SK-N-SH (cell line): ENCODE measurements at places on chromosomes 6 and 20. TPM values are rescaled to one million over a fixed set of nuclear protein-coding genes. Genes with fewer than 3 reads are reported as not detected.

The PREX1 gene
- polyA plus RNA-seq, result 4.2 and 5.3 TPM in 2 replicates

- no peak for DNase-seq
- H3K4me3 ChIP-seq, result no peak overlapping the region
- H3K27ac ChIP-seq, result no peak overlapping the region
- H3K36me3 ChIP-seq, result no peaks in the 10 kb centered on the region
- no peaks in the 10 kb centered on the region for H3K4me1 ChIP-seq
Observed at GRCh38 chr6:45663251-45664221, 285.8 kb upstream of the SUPT3H start.

The HUS1B gene
- polyA plus RNA-seq, result 0.19 and 0.30 TPM in 2 replicates

The GRIK2 gene
- polyA plus RNA-seq, result 0.26 and 0.30 TPM in 2 replicates

The RTN4IP1 gene
- polyA plus RNA-seq, result 4.3 and 4.9 TPM in 2 replicates

DNA sequence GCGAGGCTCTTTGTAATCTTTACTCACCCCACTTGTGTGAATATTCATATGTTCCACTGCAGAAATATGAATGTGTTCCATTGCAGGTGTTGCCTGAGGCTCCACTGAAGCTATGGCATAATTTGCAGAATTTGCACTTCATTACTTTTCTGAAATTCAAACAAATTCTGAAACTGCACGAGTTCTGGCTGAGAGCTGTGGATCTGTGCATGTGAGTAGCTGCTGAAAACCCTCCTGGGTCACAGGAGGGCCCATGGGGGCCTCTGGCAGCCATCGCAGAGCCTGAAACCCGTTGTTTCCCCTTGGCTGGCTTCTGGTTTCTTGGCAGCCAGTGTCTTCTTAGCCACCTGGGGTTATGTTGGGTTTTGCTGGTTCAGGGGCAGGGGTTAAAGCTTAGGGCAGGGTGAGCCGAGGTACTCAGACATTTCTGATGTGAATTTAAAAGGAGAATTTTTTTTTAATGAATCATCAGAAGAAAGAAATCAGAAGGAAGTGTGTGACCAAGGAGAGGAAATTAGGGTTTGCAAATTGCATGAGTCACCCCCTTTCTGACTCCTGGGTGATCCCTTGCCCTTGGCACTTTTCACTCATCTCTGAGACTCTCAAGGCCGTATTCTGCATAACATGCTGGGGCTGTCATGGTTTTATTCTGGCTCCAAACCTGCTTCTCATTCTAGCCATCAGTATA is 40.6 kb downstream of the TOX2 start:
- H3K4me1 ChIP-seq, result peaks cover 49% of the 10 kb centered on the region
- no peak for DNase-seq
- H3K27ac ChIP-seq, result peak overlapping the region; percentile 94

The PACRG gene
- polyA plus RNA-seq, result 0.52 and 0.56 TPM in 2 replicates

The CDH4 gene
- not detected in 2 replicates for polyA plus RNA-seq

GRCh38 chr20:59022754-59023153 is 3.5 kb downstream of the TUBB1 start:
- H3K27me3 ChIP-seq, result no peaks in the 10 kb centered on the region
- H3K36me3 ChIP-seq, result peaks cover 32% of the 10 kb centered on the region
- H3K4me1 ChIP-seq, result peaks cover 17% of the 10 kb centered on the region
- DNase-seq, result no peak

The GNAS-AS1 gene
- 1.2 and 1.5 TPM in 2 replicates for polyA plus RNA-seq

DNA sequence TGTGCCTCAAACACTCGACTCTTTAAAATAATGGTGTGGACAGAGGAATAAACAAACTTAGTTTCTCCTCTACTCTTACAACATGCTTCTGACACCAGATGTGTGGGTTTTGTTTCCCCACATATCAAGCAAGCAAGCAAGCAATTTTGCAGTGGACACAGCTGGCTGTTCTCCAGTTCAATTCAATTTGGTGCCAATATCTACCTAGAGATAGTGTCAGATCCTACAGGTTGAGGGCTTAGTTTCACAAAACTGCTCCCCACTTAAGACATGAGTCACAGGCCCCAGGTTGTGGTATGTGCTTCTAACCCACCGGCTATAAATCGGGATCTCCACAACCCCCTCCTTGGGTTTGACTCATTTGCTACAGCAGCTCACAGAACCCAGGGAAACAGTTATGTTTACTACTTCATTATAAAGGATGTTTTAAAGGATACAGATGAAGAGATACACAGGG is 131.4 kb upstream of the TRAF3IP2 start:
- H3K4me3 ChIP-seq, result no peak overlapping the region
- 0 out of 2 replicates have a peak, but pooled peaks cover 5% of the 10 kb centered on the region for H3K4me1 ChIP-seq
- H3K27ac ChIP-seq, result no peak overlapping the region
- no peak for DNase-seq

DNA sequence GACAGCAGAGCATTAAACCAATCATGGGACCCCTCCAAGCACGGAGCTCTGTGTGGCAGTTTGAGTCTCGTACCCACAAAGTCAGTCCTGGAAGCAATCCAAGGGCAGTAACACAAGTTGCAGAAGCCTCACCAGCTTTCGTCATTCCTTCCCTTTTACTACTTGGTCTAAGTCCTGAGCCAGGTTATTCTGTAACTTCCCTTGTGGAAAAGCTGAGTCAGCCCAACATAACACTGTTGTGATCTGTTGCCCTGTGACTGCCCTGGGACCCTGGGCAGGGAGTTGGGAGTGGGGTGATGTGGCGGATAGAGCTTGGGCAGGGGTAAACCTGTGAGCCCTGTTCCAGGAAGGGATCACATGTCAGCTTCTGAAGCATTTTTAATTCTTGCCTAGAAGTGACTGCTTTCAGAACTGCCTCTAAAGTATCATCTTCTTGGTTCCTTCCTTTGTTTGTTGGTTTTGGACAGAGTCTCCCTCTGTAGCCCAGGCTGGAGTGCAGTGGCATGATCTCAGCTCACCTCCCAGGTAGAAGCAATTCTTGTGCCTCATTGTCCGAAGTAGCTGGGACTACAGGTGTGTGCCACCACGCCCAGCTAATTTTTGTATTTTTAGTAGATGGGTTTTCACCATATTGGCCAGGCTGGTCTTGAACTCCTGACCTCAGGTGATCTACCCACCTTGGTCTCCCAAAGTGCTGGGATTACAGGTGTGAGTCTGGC is 183.7 kb upstream of the JAG1 start:
- no peaks in the 10 kb centered on the region for H3K27me3 ChIP-seq
- H3K36me3 ChIP-seq, result no peaks in the 10 kb centered on the region
- no peak overlapping the region for H3K4me3 ChIP-seq
- H3K4me1 ChIP-seq, result 0 out of 2 replicates have a peak, but pooled peaks cover 3% of the 10 kb centered on the region
- no peak overlapping the region for H3K27ac ChIP-seq

The CLPSL1 gene
- not detected in 2 replicates for polyA plus RNA-seq

- no peak overlapping the region for H3K27ac ChIP-seq
- no peak for DNase-seq
- peaks cover 45% of the 10 kb centered on the region for H3K27me3 ChIP-seq
- H3K36me3 ChIP-seq, result no peaks in the 10 kb centered on the region
- H3K4me3 ChIP-seq, result peak overlapping the region; percentile 52
Observed at GRCh38 chr6:165663736-165664558, 906 bp upstream of the PDE10A start.

- H3K4me3 ChIP-seq, result no peak overlapping the region
- H3K27me3 ChIP-seq, result peaks cover 9% of the 10 kb centered on the region; the same call in 1 of the 2 replicates
- H3K36me3 ChIP-seq, result no peaks in the 10 kb centered on the region
- DNase-seq, result no peak
- H3K4me1 ChIP-seq, result no peaks in the 10 kb centered on the region
- no peak overlapping the region for H3K27ac ChIP-seq
Observed at GRCh38 chr6:99662616-99663015, 56.0 kb downstream of the PRDM13 start.

DNA sequence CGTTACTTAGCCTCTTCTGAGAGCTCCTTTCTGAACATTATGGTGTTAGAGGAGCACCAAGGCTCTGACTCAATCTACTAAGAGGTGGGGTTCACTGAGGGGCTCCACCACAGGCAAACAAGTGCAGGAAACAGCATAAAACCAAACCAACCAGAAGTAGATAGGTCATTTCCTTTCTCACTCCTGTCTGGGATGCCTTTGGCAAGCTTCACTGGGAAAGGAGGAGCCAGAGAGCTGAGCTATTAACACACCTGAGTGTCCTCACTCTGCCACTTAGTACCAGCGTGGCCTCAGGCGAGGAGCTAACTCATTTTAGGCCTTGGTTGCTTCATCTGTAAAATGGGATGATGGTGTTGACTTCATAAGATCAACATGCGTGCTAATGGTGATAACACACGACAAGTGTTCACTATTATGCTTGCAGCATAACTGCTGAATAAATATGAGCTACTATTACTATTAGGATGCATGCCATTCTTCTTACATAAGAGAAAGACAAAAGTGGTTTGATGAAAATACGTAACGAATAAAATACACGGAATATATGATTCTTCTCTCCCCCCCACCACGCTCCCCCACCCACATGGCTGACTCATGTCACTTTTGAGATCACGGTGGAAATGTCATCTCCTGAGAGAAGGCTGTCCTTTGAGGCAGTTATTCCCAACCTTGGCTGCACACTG is 185.4 kb downstream of the BCAS1 start:
- H3K4me1 ChIP-seq, result no peaks in the 10 kb centered on the region; the same call in 1 of the 2 replicates
- no peaks in the 10 kb centered on the region for H3K27me3 ChIP-seq
- H3K36me3 ChIP-seq, result no peaks in the 10 kb centered on the region
- no peak overlapping the region for H3K4me3 ChIP-seq
- no peak overlapping the region for H3K27ac ChIP-seq
- DNase-seq, result no peak

The WFDC2 gene
- 0.21 TPM in 1 of 2 replicates, not detected in the other for polyA plus RNA-seq

GRCh38 chr6:100276311-100277057 is 188.2 kb downstream of the SIM1 start:
- H3K4me1 ChIP-seq, result no peaks in the 10 kb centered on the region
- H3K27ac ChIP-seq, result no peak overlapping the region
- DNase-seq, result no peak
- H3K36me3 ChIP-seq, result no peaks in the 10 kb centered on the region
- H3K27me3 ChIP-seq, result no peaks in the 10 kb centered on the region
- no peak overlapping the region for H3K4me3 ChIP-seq

The ABHD16B gene
- not detected in 2 replicates for polyA plus RNA-seq

- no peaks in the 10 kb centered on the region for H3K4me1 ChIP-seq
- no peak overlapping the region for H3K27ac ChIP-seq
- no peaks in the 10 kb centered on the region; the same call in 1 of the 2 replicates for H3K27me3 ChIP-seq
- H3K4me3 ChIP-seq, result no peak overlapping the region
Observed at GRCh38 chr6:147903321-147903720, 394.8 kb downstream of the SAMD5 start.

- no peak overlapping the region for H3K27ac ChIP-seq
- peaks cover 5% of the 10 kb centered on the region; the same call in 1 of the 2 replicates for H3K4me1 ChIP-seq
- no peak for DNase-seq
- no peaks in the 10 kb centered on the region for H3K36me3 ChIP-seq
- H3K27me3 ChIP-seq, result no peaks in the 10 kb centered on the region
- no peak overlapping the region for H3K4me3 ChIP-seq
Observed at GRCh38 chr6:5730585-5731263, 276.0 kb downstream of the NRN1 start.

The CENPW gene
- 8.8 and 10.9 TPM in 2 replicates for polyA plus RNA-seq

- H3K4me3 ChIP-seq, result no peak overlapping the region
- no peak overlapping the region for H3K27ac ChIP-seq
- DNase-seq, result no peak
- no peaks in the 10 kb centered on the region for H3K27me3 ChIP-seq
Observed at GRCh38 chr20:2759603-2760296, 40.7 kb downstream of the CPXM1 start.

DNA sequence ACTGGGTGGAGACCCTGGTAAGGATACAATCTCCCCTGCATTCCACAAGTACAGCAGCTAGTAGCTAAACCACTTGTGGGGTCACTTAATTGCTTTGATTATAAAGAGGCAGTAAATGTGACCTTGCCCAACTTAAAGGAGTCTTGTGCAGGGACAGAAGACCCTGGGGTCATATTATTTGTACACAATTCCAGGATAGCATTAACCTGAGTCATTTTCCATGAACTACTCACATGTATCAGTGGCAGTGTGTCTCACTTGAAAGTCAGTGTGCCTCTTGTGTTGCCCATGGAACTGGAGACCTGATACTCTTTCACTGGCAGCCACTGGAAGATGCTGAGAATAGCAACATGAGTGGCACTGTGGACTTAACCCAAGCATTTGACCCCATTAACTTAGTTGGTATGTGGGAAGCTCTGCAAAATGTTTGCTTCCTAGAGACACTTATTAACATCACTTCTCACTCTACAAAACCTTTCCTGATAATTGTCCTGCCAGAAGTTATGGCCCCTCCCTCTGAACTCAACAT is 28.9 kb downstream of the CLIC5 start:
- no peak overlapping the region for H3K27ac ChIP-seq
- peaks cover 8% of the 10 kb centered on the region; the same call in 1 of the 2 replicates for H3K27me3 ChIP-seq
- no peak overlapping the region for H3K4me3 ChIP-seq
- no peaks in the 10 kb centered on the region for H3K36me3 ChIP-seq

DNA sequence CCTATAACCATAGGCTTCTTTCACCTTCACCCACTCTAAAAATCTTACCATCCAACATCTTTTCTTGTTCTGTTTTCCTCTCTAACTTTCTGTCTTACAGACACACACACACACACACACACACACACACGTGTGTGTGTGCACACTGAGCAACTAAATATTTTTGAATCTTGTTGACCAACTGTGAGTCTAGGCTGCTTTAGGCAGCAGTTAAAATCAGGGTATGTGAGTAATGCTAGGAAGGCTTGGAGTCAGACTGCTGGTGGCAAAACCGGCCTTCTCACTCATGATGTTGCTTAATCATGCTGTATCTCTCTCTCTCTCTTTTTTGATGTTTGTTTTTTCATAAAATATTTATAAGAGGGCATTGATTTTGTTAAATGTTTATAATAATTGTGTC is 103.1 kb upstream of the TBX18 start:
- H3K36me3 ChIP-seq, result no peaks in the 10 kb centered on the region
- H3K4me3 ChIP-seq, result no peak overlapping the region
- H3K27ac ChIP-seq, result no peak overlapping the region
- no peaks in the 10 kb centered on the region for H3K27me3 ChIP-seq
- no peak for DNase-seq

DNA sequence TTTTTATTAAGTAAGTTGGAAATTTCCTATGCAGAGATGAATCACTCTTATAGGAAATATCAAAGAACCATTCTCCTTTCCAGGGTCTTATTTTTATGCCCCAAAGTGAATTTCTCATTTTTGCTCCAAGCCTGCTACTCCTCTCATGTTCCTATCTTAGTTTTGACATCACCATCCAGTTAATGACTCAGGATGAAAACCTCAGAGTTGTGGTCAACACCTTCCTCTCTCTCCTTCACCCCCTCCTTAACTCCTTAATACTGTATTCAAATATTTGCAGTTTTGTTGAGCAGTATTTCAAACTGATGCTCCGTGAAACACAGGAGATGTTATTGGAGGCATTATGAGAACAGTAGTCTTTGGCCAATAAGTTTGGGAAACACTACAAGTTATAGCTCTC is 64.1 kb downstream of the NRN1 start:
- no peak overlapping the region for H3K27ac ChIP-seq
- no peak overlapping the region for H3K4me3 ChIP-seq
- peaks cover 6% of the 10 kb centered on the region; the same call in 1 of the 2 replicates for H3K4me1 ChIP-seq

The HTR1E gene
- polyA plus RNA-seq, result 0.02 and 0.03 TPM in 2 replicates

DNA sequence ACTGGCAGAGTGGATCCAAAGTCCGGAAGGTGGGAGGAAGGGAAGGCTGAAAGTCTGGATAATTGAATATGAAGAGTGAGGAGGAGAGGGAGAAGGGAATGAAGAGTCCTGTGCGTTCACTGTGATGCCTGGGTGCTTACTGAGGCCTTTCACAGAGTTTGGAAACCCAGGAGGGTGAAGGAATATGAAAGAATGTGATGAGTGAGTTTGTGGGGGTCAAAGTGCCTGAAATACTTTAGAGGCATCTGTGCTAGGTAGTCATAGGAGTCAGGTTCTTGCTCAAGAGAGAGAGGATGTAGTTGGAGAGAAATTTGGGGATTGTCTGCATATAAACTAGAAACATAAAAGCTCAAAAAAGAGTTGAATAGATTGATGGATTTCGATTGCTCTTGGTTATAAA is 20.7 kb downstream of the NKX2-4 start:
- peaks cover 29% of the 10 kb centered on the region for H3K36me3 ChIP-seq
- peaks cover 3% of the 10 kb centered on the region; the same call in 1 of the 2 replicates for H3K4me1 ChIP-seq
- DNase-seq, result no peak
- no peaks in the 10 kb centered on the region for H3K27me3 ChIP-seq

The TRIM31 gene
- not detected in 2 replicates for polyA plus RNA-seq
